ENCODE measurements at places on chromosomes 11 and 22. TPM values are rescaled to one million over a fixed set of nuclear protein-coding genes. Genes with fewer than 3 reads are reported as not detected.

The ALX4 gene
- total RNA-seq: 4.1 TPM

The AQP11 gene
- 1.4 TPM for total RNA-seq

The FLRT1 gene
- total RNA-seq: 3.7 TPM

The KDM4D gene
- 0.62 TPM for total RNA-seq

The TPBGL gene
- total RNA-seq: 0.51 TPM

The LDLRAD3 gene
- total RNA-seq: 10.9 TPM

The ZBTB3 gene
- total RNA-seq: 7.5 TPM

The P2RY2 gene
- 25.6 TPM for total RNA-seq

The TREH gene
- not detected for total RNA-seq

The SEC14L3 gene
- not detected for total RNA-seq

The PDGFD gene
- total RNA-seq: 9.5 TPM

The GAS2 gene
- total RNA-seq: 20.6 TPM

The KLHL35 gene
- 2.9 TPM for total RNA-seq

The MAJIN gene
- not detected for total RNA-seq

The DBX1 gene
- 2.3 TPM for total RNA-seq

DNA sequence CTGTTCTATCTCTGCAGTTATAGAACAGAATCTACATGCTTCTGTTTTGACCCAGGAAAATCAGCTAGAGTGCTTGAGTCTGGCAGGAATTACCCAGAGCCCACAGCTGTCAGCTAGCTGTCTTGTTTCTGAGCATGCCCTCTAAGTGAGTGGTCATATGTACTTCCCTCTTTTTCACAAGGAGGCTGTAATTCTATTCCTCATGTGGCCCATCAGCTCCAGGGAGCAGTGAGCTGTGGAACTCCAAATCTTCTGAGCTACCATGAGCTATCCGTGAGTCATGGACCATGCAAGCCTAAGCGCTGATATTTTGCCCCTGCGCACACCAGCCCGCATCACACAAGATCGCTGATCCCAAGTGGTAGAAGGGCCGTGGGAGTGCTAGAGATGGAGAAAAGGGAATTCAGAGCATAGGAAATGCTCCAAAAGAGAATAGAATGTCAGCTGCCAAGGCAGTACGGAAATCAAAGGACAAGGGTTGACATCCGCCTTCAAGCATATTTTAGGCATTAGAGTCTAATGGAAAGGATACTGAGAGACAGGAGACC, 5.4 kb downstream of the FJX1 start:
- DNase-seq: peak; percentile 68

- DNase-seq: peak; percentile 19
These were observed 303.1 kb upstream of the MPPED2 start for GRCh38 chr11:30889143-30889794.

DNA sequence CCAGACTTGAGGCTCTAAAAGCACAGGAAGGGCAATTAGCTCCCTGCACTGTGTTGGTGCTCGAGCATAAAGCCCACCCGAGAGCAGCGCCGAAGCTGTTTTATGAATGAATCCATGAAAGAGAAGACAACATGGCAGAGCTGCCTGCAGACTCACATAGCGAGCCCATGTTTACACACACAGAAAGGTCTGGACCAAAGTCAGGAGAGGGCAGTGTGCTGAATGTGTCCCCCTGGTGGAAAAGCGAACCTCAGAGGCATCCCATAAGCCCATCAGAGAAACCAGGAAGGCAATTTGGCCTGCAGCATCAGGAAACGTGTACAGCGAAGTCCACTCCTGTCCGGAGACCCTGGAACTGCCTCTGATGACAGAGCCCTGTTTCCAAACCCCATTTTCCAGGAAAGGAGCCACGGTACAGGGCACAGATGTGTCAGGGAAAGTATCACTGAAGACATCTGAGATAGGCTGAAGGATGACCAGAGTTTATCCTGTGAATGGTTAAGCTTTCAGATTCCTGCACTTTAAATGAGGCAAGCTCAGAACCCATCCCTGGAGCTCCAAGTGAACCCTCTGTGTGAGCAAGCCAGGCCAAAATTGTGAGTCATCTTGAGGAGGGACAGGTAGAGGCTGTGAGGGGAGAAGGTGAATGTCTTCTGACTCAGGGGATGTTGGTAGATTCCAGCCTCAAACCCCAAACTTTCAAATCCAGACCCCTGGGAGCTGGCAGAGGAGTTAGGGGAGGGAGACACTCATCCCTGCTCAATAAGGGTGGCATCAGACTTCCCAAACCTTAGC, 36.9 kb downstream of the CHRDL2 start:
- no peak for DNase-seq

GRCh38 chr11:14612694-14613093, 30.9 kb upstream of the PDE3B start:
- DNase-seq: no peak

- DNase-seq: no peak
These were observed 19.5 kb downstream of the ZNF74 start for GRCh38 chr22:20413217-20414058.

DNA sequence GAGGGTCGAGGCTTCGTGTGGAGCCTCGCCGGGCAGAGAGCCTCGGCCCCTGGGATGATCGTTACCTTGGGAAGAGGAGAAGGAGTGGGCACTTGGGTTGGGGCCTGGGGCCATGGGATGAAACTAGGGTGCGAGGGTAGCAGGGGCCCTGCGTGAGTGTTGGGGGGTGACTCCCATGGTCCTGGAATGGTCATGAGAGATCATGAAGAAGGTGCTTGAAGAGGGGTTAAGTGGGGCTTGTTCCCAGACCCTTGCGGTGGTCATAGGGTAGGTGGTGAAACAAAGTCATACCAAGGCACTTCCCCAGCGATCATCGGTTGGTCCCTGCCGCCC, 284 bp downstream of the CCS start:
- no peak for DNase-seq

DNA sequence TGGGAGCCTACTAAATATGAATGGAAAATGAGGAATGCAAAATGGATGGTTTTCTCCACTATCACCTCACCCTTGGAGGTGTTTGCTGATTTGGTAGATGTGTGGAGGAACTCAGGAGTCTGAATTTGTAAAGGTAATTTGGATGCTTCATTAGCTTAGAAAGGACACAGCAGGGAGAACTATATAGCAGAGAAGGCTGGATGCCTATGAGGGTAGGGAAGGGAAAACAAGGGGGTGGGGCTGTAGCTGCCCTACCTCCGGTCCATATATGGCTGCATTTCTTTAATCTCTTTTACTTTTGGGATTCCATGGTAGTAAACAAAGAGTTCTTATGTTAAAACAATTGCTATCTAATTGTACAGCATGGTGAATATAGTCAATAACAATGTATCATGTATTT, 4.8 kb upstream of the EHF start:
- no peak for DNase-seq

- no peak for DNase-seq
These were observed 327.1 kb upstream of the DDI1 start for GRCh38 chr11:103709371-103709770.

DNA sequence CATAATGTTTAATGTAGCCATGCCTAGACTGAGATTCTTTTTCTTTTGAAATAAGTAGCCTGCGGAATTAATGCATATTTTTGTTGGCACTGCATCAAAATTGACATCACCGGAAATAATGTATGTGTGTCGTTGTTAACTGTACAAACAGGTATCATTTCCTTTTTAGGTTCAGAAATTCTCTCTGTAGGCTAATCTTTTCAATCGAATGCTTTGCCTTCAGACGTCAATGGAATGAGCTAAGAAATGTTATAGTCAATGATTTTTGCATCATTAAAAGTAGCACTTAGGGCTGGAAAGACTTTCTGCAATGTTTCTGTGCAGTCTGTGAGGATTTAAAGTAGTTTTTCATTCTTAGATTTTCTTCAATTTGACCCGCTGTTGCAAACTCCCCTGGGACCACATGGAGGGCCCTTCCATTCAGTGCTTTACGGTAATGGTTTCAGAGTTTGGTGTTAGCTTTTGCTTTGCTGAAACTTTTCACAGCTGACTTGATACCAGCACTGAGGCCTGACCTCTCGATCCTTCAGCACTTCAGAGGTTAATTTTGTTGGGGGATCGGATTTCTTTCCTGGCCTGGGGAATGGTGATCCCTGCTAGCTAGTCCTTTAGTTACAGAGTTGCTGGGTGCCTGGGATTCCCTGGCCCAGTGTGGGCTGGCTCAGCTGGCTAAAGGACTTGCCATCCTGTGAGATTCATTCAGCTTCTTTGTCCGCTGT, 137.8 kb downstream of the DBX1 start:
- peak; percentile 78 for DNase-seq

DNA sequence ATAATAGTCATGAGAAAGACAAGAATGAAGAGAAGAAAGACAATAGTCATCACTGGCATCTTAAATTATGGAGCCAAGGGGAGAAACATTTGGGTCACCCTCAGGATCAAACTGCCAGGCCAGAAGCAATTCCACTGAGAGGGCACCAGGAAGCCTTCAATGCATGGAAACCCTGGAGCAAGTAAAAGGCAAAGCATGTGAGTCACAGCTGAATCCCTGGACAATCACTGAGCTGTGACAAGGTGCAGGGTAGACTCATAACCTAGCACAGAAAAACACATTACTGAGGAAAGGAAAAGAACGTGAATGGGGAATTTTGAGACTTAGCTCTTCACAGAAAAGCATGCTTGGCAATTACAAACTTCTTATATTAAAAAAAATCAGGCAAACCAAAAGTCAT, 1.6 kb downstream of the KCNJ1 start:
- no peak for DNase-seq

DNA sequence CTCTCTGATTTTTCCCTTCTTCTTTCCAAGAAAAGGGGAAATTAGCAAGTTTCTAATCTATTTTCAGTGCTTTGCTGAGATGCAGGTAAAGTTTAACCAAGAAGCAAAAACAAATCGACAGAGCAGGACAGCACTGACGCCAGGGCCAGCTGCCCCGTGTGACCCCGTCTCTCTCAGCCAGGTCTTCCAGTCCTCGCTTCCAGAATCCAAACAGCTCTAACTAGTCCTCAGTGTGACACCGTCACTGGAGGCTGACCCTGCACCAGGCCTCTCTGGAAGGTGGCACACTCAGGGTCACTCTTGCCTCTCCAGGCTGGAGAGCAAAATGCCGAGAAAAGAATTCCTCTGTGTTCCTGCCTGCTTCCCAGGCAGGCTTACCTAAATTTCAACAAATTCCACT, 44.8 kb downstream of the SHANK2 start:
- no peak for DNase-seq

- DNase-seq: no peak
These were observed 35.4 kb downstream of the LARGE1 start for GRCh38 chr22:33884829-33885228.

GRCh38 chr22:28813772-28814518, 13.6 kb upstream of the XBP1 start:
- DNase-seq: no peak

DNA sequence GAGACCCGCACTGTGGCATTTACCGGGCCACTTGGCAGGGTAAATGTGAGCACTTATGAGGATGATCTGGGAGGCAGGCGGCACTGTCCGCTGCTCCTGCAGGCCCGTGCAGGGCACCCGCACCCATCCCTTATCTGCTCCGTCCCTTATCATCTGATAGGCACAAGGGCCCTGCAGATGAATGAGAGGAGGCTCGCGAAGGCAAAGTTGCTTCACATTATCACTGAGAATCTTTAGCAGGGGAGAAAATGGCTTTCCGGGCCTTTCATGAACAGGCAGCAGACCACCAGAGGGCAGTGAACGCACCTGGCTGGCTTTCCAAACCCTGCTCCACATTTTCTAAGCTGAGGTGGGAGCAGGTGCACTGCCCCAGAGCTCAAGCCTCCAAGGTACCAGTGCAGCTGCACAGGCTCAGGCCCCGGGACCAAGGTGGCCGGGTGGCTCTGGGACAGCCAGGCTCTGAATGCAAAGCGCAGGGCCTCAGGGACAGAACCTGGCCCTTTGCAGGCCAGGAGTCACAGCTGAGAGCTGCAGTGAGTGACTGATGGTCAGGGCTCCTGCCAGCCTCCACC, 165.6 kb downstream of the SHANK2 start:
- peak; percentile 67 for DNase-seq

DNA sequence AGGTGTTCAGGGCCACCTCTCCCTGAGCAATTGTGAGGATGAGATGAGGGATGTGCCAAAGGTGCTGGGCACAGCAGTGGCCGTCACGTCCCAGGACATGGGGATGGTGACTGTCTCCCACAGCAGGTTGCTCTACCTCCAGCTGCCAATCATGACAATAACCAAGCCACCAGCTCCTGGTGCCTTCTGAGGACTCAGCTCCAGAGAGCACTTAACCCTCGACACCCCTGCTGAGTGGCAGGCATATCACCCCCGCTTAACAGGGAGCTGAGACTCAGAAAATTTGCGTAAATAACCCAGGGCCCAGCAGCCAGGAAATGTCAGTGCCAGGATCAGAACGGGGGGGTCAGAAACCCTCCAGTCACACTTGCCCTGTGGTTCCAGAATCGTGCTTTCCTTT, 8.4 kb upstream of the PNPLA5 start:
- no peak for DNase-seq

DNA sequence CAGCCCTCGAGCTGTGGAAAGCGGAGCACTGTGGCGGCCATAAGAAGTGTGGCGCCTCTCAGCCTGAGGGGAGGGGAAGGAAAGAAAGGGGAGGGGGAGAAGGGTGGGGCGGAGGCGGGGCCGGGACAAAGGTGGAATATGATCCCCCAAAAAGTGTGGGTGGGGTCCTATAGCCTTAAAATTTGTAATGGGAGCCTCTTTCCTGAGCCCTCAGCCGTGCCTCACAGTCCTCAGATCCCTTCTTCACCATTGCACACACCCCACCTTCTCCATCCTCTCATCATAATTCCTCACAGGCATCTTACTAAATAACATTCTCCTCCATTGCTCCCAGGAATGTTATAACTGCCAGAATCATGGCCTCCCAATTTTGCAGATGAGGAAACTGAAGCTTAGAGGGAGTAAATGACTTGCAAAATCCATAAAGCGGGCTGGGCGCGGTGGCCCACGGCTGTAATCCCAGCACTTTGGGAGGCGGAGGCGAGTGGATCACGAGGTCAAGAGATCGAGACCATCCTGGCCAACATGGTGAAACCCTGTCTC, 600 bp upstream of the RAB6A start:
- DNase-seq: no peak
